ENCODE measurements at places on chromosomes 4 and X.

DNA sequence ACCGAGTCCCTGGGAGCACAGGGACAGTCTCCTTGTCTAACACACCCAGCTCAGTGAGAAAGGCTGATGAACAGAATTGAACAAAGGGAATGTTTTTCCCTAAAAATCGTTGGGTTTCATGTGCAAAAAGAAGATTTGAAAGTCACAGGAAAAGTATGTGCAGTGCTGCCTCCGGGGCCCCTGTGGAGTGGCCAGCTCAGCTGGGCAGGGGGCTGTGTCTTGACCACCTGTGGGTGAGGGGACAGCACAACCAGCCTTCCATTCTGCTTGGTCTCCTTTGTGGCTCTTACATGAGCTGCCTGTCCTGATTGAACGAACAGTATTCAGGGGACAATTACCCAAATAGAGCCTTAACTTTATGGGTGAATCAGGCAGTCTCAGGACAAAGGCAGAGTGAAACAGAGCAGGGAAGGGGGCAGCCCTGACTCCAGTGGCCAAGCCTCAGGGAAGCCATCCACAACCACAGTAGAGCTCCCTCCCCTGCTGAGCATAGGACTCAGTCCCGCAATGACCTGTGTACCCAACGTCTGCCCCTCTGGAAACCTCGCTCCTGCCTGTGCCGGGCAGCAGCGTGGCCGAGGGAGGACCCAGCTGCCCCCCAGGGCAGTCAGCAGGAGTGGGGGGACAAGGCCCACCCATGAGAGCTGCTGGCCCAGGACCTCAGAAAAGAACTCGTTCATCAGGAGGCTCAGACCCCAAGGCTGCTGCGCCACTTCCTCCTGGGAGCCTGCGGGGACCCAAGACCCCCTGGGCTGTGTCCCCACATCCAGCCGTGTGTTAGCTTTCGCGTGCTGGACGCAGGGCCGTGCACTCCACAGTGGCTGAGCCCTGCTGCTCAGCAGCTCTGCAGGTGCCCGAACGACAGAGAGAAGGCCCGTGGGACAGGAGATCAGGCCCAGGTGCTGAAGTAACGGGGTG, 59.6 kb upstream of the MXD4 start:
- no peaks in the 10 kb centered on the region for H3K36me3 ChIP-seq
- H3K27me3 ChIP-seq, result no peaks in the 10 kb centered on the region
- no peak for DNase-seq
- H3K4me3 ChIP-seq, result no peak overlapping the region
- no peak overlapping the region for H3K27ac ChIP-seq

DNA sequence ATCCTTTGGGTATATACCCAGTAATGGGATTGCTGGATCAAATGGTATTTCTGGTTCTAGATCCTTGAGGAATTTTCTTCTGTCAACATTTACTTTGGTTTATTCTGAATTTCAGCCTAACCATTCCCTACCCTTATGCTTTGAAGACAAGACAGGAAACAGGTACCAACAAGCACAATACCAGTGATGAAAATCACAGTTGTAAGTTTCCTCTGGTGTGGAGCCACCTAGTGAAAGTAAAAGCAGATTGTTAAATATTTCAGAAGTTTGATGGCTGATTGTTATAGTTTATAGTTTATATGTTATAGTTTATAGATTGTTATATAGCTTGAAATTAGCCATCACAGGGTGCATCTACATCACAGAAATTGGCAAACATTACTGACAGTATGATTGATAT, 104.5 kb upstream of the AGA start:
- no peak overlapping the region for H3K27ac ChIP-seq
- H3K36me3 ChIP-seq, result no peaks in the 10 kb centered on the region
- no peak overlapping the region for H3K4me3 ChIP-seq
- DNase-seq, result no peak
- no peaks in the 10 kb centered on the region for H3K27me3 ChIP-seq
- H3K4me1 ChIP-seq, result no peaks in the 10 kb centered on the region

- no peak for DNase-seq
- H3K4me1 ChIP-seq, result peaks cover 50% of the 10 kb centered on the region
- H3K4me3 ChIP-seq, result no peak overlapping the region
- H3K27me3 ChIP-seq, result no peaks in the 10 kb centered on the region
- H3K27ac ChIP-seq, result no peak overlapping the region
Measured at GRCh38 chr4:26878794-26879391, 18.3 kb downstream of the STIM2 start.

DNA sequence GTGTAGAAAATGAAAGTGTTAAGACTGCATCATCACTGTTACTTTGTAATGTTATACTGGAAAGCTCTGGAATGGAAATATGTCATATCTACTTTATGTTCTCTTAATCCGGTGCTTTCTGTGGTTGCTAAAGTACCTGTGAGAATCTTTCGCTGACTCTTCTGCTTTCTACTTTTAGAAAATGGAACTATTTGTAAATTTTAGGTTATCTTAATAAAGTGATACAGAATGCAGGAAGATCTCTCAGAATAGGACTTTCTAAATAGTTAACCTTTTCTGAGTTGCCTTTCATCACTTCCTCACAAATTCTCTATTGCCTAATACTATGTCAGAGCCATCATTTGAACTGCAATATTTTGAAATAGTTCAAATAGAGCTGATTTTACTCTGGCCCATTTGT, 69.3 kb downstream of the BMP2K start:
- no peaks in the 10 kb centered on the region for H3K36me3 ChIP-seq
- no peak overlapping the region for H3K27ac ChIP-seq
- no peak for DNase-seq

- no peak for DNase-seq
- H3K4me3 ChIP-seq, result no peak overlapping the region
- no peaks in the 10 kb centered on the region for H3K27me3 ChIP-seq
- no peaks in the 10 kb centered on the region for H3K4me1 ChIP-seq
Measured at GRCh38 chr4:139506774-139507173, 49.2 kb downstream of the SETD7 start.

DNA sequence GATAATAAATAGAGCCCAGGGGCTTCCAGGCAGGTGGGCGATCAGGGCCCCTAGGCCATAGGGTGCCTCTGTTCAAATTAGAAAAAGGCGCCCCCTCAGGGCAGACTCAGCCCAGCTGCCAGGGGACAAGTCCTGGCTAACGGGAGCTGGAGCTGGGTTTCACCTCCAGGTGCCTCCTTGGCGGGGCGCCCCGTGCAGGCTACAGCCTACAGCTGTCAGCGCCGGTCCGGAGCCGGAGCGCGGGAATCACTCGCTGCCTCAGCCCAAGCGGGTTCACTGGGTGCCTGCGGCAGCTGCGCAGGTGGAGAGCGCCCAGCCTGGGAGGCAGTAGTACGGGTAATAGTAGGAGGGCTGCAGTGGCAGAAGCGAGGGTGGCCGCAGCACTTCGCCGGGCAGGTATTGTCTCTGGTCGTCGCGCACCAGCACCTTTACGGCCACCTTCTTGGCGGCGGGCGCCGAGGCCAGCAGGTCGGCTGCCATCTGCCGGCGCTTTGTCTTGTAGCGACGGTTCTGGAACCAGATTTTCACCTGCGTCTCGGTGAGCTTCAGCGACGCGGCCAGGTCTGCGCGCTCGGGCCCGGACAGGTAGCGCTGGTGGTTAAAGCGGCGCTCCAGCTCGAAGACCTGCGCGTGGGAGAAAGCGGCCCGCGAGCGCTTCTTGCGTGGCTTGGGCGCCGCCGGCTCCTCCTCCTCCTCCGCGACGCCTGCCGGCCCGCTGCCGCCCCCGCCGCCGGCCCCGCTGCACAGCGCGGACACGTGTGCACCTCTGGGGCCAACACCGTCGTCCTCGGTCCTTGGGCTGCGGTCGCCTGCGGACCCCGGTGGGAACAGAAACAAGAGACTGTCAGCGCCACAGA, 2.4 kb downstream of the NKX3-2 start:
- H3K36me3 ChIP-seq, result no peaks in the 10 kb centered on the region
- no peak overlapping the region for H3K27ac ChIP-seq
- H3K4me3 ChIP-seq, result no peak overlapping the region

DNA sequence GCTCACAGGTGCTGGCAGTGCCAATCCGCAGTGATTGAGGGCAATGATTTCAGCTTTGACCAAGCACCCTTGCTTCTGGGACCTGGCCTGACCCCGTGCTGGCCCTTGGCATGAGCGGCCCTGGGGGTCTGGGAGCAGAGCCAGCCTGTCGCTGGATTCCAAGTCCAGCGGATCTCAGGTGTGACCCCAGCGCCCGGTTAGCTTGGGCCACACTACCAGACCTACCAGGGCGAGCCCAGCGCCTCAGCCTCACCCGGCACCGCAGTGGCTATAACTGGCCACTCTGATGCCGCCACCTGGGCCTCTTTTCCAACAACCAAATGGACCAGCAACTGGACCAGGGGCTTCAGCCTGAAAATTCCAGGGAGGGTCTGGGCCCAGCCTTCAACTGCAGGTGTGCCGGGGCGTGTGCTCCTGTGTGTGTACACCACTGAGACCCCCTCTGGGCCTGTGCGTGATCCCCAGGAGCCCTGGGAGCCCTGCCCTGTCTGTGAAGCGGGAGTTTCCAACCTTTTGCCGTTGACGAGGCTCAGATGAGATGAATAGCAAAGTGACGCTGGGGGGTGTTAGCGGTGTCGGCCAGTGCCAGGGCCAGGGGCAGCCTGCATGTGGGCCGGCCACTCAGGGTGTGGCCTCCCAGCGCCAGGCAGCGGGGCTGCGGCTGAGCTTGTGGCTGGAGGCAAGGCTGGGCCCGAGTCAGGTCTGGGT, 658 bp downstream of the SH3TC1 start:
- no peaks in the 10 kb centered on the region for H3K36me3 ChIP-seq
- peaks cover 36% of the 10 kb centered on the region for H3K4me1 ChIP-seq
- H3K27ac ChIP-seq, result no peak overlapping the region
- no peak for DNase-seq

DNA sequence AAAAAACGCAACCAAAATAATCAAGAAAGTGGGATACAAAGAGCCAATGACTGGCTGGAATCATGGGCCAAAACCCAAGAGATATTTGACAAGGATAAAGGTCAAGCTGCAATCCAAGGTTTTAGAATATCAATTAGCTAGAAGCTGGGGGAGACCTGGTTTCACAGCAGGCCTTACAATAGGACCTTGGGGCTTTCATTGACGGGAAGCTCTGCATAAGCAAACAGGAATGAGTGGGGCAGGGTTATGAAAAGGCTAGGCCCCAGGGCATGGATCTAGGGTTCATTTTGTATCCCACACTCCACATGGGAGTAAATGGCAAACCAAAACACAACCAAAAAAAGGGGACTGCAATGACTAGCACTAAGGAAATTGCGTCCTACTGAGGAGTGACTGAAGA, 215.3 kb downstream of the HS6ST2 start:
- no peak for DNase-seq
- no peaks in the 10 kb centered on the region for H3K36me3 ChIP-seq
- no peaks in the 10 kb centered on the region for H3K4me1 ChIP-seq
- no peak overlapping the region for H3K27ac ChIP-seq

DNA sequence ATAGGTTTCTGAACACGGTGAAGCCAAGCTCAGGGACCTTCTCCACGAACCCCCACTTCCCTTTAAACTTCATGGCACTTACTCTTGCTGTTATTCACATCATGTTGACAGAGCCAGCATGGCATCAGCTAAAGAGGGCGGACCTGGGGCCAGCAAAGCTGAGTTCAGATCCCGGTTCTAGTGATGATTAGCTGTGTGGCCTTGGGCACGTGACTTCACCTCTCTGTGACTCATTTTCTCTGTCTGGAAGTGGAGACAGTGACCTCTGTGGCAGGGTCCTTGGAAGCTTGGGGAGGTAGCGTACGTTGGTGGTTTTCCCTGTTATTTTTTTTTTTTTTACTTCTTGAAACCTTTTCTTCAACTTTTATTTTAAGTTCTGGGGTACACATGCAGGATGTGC, 13.4 kb downstream of the EVC start:
- no peaks in the 10 kb centered on the region for H3K36me3 ChIP-seq
- H3K4me1 ChIP-seq, result peaks cover 7% of the 10 kb centered on the region
- no peak for DNase-seq
- H3K4me3 ChIP-seq, result no peak overlapping the region
- H3K27me3 ChIP-seq, result peaks cover 3% of the 10 kb centered on the region
- no peak overlapping the region for H3K27ac ChIP-seq

DNA sequence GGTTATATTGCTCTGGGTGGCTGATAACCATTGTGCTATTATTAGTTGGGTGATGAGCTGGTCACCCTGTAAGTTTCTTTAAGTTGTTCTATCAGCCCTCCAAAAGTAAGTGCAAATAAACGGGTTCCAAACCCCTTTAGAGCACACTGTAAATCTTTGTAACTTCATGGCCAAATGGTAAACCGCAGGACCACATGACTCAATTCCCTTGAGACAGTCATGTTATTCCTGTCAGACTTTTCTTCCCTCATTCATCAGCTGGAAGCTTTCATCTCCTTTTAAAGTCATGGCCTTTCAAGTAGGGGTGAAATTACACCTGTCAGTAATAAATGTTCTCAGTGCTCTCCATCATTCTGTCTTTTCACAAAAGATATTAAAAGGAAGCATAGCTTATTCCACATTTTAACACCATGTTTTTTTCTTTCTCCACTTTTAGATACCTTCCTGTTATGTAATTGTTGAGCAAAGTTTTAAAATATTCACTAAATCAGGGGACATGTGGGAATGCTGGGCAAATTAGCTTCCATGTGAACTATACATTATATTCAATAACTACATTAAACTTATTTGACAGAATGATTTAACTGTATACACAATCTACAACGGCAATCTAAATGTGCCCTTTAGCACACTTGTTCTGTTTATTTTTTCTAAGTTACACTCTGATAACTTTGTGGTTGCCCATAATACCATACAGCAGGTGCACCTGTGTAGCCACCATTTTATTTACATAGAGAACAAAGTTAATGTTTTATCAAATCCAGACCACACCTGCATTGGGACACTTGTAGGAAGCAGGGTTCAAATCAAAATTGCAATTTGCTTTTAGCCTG, 275.5 kb downstream of the CFAP299 start:
- peaks cover 50% of the 10 kb centered on the region for H3K4me1 ChIP-seq
- no peaks in the 10 kb centered on the region for H3K27me3 ChIP-seq
- H3K27ac ChIP-seq, result peak overlapping the region; percentile 98
- peak; percentile 81 for DNase-seq
- H3K36me3 ChIP-seq, result no peaks in the 10 kb centered on the region

DNA sequence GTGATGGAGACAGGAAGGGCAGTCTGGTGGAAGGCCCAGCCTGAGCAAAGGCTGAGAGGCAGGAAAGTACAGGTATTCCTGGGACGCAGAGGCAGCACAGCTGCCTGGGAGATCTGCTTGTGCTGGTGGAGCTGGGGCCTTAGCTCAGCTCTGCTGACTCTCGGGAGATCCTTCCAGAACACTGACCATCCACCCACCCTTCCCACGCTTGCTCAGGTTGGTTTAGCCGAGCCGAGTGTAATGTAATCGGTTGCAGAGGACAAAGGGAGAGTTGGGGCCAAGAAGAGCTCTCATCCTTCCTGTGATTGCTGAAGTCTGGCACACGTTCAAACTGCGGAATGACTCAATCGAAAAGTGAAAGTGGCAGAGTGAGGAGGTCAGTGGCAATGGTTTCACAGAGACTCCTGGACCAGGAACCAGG, 43.1 kb upstream of the GPR78 start:
- no peak overlapping the region for H3K4me3 ChIP-seq
- no peaks in the 10 kb centered on the region for H3K4me1 ChIP-seq
- no peak for DNase-seq
- no peaks in the 10 kb centered on the region for H3K27me3 ChIP-seq
- H3K36me3 ChIP-seq, result no peaks in the 10 kb centered on the region

GRCh38 chr4:188218392-188218791, 79.2 kb downstream of the TRIML1 start:
- no peaks in the 10 kb centered on the region for H3K4me1 ChIP-seq
- H3K36me3 ChIP-seq, result no peaks in the 10 kb centered on the region
- no peaks in the 10 kb centered on the region for H3K27me3 ChIP-seq
